ENCODE measurements at places on chromosomes 13 and 19.

GRCh38 chr13:35994131-35994966 is 136.8 kb downstream of the DCLK1 start:
- DNase-seq = no peak

DNA sequence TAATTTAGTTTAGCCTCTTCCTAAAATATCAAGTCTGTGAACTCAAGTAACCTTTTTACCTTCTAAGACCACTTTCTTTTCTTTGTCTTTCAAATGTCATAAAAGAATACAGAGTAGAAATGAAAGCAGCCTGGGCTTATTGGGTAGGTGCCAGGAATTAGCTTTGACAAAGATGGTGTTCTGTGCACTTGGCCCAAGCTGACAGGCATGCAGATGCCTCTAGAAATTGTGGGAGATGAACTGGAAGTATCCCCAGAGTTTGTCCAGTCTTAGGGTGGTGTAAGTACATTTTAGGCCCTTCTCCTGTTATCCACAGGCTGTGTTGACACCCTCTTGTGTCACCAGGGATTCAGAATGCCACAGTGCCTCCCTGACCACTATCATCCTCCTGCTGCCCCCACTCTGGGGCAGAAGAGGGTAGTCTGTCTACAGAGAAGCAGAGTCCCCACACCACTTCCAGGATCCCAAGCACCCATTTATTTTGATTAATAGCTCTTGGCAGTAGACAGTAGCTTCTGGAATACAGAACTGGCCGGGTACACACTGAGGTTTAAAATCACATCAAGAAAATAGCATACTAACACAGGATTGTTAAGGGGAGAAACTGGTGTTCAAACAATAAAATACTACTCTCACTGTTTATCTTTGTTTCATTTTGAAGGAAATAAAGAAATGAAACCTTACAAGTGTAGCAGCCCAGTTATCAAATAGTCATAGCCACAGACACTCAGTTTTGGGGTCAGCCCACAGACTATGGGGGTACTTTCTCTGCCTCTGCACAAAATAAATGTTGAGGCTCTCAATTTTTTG is 343.2 kb downstream of the KCNRG start:
- DNase-seq = no peak

DNA sequence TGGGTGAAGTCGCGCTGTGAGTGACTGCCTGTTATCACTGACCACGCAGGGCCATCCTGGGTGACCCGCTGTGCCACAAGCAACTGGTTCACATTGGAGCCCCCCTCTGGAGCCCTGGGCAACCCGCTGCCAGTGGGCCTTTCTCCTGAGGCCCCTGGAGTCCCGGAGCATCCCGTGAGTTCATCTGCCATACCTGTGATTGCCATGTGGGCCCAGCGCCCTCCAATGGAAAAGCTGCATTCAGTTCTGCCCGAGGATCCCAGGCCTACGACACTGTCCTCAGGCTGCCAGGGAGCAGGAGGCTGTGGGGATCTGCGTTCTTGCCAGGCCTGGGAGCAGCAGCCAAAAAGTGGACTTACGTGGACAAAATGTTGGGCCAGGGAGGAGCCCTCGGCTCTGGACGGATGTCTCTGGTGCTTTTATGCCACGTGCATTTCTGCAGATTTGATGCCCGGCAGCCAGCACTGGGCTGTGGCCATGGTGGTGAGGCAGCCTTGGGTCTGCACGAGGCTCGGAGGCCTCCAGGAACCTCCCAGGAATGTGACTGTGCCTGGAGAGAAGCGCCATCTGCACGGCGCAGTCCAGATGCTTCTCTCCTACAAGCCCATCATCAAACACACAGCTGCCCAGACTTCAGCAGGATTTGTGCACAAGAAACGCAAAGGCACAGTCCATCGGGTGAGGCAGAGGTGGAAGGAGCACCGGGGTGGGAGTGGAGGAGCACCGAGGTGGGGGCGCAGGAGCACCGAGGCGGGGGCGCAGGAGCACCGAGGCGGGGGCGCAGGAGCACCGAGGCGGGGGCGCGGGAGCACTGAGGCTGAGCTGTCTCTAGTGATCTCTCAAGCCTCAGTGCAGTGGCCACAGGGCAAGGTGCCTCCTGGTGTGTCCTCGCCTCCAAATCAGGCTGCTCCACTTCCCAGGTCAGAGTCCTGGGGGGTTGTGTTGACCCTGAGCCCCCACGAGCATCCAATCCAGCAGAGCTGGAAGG is 44.0 kb downstream of the C13orf46 start:
- no peak for DNase-seq

DNA sequence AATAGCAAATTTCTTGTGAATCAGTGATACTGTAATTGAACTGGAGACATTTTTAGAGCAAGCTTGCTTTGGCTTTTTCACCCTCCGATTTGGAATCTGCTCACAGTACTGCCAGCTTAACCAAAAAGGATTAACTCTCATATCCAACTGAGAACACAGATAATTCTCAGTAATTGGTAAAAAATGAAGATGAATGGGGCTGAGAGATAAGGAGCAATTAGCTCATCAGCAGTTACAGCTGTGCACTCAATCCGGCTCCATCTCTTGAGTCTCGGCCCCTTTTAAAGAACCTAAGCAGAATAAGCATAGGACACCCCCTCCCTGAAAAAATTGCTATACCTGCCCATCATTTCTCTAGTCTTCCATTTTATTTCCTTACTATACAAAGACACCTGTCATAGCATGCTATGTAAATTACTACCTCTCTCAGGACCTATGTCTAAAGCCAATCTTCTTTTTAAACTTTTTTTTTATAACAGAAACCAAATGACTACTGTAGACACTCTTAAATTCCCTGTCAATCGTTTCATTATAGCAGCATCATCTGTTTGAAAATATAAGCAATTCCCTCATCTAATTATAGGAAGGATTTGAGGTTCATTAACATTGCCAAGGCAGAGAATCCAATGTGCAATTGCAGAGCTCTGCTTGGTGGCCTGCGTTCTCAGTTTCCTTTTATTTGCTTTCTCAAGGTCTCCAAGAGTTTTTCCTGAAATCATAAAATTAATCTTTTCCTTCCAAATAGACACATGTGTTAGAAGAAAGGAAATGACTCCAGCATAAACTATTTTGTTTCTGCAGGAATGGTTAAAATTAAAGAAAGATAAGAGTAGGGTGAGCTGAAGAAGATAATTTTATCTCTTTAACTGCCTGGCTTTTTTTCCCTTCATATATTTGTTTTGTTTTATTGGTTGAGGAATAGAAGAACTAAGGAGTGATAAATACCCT is 242.1 kb downstream of the DACH1 start:
- DNase-seq = no peak

- no peak for DNase-seq
Measured at GRCh38 chr19:55528030-55528803, 8.7 kb downstream of the SBK2 start.

- no peak for DNase-seq
Measured at GRCh38 chr13:39577838-39578491, 25.0 kb downstream of the LHFPL6 start.

DNA sequence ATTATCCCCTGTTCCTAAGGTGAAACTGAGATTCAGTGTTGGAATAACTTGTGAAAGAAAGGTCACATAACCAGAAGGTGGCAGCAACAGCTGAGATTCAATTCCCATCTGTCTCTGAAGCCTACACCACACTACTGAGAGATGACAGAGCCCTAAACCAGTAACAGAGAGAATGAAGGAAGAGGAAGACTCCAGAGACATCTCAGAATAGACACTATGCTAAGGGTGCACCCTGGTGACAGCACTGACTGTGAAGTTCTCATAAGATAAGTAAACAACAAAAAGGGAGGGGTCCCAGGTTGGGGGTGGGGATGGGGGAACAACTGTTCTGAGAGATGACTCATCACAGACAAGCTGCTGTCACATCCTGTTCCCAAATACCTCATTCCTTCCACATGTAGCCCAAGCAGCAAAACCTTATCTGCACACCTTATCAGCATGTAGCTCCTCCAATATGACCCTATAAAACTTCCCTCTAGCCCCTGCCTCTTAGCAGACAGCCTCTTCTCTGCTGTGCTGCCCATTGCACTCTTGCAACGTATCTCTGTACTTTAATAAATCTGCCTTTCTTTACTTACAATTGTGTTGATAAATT is 46.5 kb downstream of the UTP14C start:
- no peak for DNase-seq

DNA sequence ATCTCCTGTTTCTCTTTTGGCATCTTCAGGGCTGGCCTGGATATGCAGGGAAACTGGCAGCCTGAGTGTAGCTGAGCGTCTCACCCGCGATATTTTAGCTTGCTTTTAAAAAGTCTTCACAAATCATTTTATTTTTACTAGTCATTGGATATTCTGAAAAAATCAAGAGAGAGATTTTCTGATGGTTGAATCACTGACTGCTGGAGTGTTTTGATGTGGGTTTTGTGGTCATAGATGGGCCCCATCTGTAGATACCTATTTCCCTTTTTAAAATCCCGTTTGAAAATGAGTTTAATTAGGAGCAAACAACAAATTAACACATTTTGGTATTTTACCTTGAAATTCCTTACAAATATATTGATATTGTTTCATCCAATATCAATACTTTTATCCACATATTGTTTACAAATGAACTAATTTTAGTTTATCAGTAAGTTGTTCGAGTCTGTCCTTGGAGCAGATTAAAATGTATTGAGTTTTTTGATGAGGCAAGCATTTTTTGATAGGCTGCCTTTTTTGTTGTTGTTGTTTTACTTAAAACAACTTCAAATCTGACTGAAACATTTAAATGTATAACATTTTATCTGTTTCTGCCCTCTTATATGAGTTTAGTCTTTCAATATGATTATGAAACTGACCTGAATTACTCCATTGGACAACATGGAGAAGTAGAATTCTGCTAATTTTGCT is 21.5 kb upstream of the OXGR1 start:
- no peak for DNase-seq

GRCh38 chr19:56707821-56708220 is 36.3 kb upstream of the ZNF835 start:
- DNase-seq = no peak

DNA sequence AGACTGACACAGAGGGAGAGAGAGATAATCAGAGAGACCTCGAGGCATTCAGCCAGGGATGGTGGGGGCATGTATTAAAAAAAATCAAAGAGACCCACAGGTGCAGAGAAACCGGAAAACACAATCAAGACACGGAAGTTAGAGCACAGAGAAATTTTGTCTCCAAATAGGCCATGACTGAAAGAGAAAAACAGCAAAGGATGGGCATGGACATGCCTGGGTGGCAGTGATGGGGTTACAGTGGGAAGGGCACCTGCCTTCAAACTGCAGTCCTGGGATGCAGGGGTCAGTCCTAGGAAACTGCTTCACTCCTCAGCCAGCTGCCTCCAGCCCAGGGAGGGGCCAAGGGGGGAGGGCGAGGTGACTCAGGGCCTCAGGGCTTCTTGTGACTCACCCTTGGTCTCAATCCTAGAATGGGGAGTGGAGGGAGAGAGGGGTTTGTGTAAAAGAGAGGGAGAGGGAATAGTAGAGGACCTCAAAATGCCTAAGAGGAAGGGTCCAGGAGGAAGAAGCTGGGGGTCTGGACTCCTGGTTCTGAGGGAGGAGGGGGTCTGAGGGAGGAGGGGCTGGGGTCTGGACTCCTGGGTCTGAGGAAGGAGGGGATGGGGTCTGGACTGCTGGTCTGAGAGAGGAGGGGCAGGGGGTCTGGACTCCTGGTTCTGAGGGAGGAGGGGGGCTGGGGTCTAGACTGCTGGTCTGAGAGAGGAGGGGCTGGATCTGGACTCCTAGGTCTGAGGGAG is 3.6 kb upstream of the KCNN4 start:
- peak; percentile 50 for DNase-seq

- no peak for DNase-seq
Measured at GRCh38 chr13:47004027-47004426, 107.2 kb upstream of the HTR2A start.

DNA sequence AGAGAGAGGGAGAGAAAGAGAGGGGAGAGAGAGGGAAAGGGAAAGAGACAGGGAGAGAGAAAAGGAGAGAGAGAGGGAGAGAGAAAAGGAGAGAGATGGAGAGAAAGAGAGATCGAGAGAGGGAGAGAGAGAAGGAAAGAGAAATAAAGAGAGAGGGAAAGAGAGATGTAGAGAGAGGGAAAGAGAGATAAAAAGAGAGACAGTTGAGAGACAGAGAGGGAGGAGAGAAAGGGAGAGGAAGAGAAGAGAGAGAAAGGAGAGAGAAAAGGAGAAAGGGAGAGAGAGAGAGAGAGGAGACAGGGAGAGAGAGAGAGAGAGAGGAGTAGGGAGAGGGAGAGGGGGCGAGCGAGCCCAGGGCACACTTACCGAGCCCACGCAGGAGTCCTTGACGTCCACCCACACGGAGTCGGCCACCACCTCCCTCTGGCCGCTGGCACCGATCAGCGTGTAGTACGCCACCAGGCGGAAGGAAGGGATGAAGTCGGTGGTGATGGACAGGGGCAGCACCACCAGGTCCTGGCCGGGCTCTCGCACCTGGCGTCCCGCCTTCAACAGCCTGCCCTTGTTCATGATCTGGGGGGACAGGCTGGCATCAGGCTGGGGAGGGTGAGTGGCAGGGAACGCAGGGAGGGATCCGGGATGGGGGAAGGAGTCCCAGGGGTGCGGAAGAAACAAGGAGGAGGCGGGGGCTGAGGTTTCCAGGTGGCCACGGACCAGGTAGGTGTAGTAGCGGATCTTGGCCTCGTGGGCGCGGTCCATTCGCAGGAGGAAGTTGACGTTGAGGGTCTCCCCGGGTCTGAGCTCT is 10.0 kb downstream of the C3 start:
- DNase-seq = no peak

DNA sequence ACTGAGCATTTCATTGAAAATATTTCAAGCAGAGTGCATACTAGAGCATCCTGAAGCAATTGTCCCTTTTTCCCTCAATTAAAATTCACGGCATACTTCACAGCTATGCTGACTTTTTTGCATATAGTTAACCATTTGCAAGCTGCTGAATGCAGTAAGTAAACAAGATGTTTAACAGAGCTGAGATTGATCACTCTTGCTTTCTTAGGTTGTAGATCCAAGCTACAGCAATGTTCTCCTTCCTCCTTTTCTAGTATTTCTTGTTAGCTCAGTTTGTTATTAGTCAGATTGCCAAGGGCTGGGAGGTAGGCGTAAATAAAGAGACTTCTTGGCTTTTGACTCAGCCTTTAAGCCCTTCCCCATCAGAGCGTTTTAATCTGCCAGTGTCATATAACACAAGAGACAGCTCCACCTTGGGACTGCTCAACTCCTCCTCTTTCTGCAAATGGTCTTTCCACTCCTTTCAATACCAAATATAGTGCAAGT is at the start of gene SLITRK6:
Gene SLITRK6, minus strand, starts transcription at position 323 of the 486 bp plus-strand sequence. CDS start 2,911 bp downstream, outside the sequence.
- DNase-seq = no peak
